ENCODE measurements at places on chromosomes 7 and 10.

GRCh38 chr7:21338728-21339164 is 89.1 kb upstream of the SP4 start:
- peak; percentile 54 for DNase-seq

DNA sequence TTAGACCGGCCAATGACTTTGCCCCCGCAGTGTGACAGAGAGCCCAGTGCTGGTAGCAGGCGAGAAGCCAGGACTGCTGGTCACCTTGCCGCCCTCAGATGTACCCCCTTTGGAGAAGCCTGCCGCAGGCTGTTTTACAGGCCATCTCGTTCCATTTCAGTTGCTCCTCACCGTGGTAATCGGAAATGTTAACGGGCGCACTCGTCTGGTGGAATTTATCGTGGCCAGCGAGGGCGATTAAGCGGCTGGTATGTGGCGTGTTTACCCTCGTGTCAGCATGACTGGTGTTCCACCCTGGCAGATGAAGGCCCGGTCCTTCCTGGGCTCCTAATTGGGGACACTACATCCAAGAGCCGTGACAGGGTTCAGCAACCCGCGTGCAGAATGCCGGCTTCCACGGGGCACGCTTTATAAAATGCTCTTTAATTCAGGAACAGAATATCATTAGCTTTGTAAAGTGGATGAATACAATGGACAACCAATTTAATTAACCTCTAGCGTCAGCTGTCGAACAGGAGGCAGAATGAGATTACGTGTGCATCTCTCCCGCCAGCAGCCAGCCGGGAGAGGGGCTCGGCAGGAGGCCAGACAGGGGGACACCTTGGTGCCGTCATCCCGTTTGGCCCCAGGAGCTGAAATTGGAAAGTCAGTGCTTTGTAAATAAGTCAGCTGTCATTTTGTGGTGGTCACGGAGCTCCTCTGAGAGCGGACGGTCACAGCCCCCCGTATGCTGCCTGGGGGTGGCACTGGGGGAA is 108.3 kb downstream of the NKX6-2 start:
- no peak for DNase-seq

- no peak for DNase-seq
These were observed 769.7 kb upstream of the AUTS2 start for GRCh38 chr7:68828575-68828974.

DNA sequence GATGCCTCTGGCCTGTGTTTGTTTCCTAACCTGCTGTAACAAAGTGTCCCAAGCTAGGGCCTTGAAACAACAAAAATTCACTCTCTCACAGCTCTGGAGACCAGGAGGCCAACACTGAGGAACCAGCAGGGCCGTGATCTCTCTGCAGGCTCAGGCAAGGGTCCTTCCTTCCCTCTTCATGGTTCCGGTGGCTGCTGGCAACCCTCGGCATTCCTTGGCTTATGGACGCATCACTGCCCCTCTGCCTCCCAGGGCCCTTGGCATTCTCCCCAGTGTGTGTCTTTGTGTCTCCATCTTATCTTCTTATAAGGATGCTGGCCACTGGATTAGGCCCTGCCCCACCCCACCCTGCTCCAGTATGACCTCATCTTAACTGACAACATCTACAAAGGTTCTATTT is 17.0 kb downstream of the CNPY1 start:
- no peak for DNase-seq

DNA sequence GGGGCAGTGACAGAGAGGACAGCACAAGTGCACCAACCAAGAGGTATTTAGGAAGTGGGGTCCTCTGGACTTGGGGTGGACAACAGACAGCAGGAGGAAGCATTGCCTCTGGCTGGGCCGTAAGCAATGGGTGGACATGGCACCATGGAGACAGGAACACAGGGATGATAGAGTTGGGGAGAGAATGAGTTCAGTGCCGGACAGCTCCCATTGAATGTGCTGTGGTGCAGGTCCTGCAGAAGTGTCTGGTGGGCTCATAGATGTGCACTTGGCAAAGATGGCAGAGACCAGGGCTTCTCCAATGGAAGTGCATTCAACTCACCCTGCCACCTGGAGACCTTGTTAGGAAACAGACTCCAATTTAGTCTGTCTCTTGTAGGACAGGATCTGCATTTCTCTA is 341.5 kb upstream of the ZMIZ1 start:
- DNase-seq, result no peak

DNA sequence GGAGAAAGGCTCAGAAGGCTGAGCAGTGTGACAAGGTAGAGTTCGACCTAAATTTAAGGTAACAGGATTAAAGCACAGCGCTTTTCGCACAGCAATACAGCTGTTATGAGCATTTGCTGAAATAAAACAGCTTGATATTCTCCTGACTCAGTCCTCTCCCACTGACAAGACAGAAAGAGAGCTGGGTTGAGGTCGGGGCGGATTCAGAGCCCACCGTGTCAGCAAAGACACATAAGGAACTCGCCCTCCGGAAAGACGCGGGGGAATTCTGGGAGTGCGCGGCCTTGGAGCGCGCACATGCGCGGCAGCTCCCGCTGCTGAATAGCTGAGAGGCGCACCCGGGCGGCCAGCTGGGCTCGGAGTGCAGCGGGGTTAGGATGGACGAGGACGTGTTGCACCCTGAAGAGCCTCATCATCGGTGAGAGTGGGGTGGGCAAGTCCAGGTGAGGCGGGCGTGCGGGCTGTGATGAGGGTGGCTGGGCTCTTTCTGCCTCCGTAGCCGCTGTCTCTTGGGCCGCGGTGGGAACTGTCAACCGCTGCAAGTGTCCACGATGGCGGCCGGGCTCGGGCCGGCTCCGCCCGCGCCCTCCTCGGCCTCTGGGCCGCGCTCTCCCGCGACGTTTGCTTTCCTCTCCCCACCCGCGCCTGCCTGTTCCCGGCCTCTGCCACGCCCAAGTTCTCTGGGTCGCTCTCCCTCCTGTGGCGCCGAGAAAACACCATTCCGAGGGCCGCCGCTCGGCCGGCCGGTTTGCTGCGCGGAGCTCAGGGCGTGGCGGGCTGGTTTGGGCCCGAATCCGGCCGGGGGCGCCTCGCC is 120.6 kb downstream of the LYZL1 start:
- peak; percentile 42 for DNase-seq

- no peak for DNase-seq
These were observed at the start of gene HGF for GRCh38 chr7:81769891-81770727. Gene HGF (minus strand): TSS chr7:81770047. CDS start chr7:81769971, 76 bp downstream.

DNA sequence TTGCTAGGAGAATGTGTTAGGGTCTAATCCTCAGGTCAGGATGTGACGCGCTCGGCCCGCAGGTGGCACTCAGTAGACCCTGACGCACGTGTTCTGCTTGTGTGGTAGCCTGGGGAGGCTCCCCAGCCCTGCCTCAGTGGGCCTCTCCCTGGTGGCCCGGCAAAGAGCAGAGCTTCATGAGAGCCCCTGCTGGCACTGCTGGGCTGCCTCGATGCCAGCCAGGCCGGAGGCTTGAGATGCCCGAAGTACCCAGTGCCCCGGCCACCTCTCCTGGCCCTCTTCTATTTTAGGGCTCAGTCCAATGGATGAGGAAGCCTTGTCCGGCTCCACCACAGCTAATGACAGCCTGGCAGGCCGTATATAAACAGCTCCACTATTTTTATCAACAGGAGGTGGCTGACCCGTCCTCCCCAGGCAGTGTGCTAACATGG is 42.0 kb downstream of the PRF1 start:
- no peak for DNase-seq

- no peak for DNase-seq
These were observed 118.1 kb downstream of the SRI start for GRCh38 chr7:88101769-88102168.

DNA sequence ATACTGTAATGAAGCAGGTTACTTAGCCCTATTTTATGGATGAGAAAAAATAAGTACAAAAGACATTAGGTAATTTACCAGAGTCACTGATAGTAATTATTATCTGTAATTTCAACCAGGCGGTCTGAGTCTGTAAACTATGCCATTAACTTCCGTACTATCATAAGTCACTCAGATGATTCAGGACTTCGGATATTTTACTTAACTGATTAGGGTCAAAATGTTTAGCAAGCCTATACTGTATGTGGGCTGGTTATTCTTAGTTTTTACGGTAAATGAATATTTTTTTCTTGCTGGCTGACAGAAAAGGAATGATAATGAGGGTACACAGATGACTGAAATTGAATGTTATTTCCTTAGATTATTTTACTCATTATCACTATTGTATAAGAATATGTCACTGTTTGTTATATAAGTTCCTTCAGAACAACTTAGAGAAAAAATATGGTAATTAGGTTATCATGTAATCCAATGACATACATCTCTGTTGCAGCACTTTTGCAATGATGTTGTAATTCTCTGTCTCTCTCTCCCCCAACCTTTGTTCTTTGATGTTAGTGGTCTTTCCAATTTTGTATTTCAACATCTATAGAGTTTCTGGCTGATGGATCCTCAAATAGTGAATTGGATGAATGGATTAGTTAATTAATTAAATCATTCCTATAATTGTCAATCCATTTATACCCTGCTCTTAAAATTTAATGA is 165.6 kb downstream of the ZEB1 start:
- DNase-seq, result no peak
